ENCODE measurements at places on chromosomes 2 and 18.

- no peak for DNase-seq
Measured at GRCh38 chr2:224359569-224359968, 42.3 kb downstream of the FAM124B start.

DNA sequence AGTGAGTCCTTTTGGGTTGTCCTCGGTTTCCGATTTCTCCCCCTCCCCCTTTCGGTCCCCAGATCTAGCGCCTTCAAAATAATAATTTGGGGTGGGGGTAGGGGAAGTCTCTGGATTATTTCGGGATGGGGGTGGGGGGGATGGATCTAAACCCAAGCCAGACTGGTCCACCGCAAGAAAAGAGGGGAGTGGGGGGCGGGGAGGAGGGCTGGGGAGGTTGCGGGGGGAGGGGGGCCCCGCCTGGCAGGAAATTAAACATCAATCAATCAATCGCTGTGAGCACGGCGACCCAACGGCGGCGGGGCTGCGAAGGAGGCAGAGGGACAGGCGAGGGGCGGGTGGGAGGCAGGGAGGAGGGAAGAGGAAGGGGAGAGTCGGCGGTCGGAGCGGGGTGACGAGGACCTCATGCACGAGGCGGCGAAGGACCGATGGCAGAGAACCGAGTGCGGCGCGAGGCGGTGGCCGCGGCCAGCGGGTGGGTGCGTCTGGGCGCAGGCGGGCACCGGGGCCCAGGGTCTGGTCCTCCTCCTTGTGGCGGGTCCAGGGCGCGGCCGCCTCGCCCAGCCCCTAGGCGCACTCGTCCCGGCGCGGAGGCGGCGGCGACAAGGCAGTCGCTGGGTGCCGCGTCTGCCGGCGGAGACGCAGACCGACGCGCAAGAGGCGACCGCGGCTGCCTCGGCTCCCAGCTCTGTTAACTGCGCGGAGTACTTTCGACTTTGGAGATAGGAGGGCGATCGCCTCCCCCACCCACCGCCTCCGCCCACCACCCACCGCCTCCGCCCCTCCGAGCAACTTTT, 468 bp upstream of the SATB2 start:
- no peak for DNase-seq

DNA sequence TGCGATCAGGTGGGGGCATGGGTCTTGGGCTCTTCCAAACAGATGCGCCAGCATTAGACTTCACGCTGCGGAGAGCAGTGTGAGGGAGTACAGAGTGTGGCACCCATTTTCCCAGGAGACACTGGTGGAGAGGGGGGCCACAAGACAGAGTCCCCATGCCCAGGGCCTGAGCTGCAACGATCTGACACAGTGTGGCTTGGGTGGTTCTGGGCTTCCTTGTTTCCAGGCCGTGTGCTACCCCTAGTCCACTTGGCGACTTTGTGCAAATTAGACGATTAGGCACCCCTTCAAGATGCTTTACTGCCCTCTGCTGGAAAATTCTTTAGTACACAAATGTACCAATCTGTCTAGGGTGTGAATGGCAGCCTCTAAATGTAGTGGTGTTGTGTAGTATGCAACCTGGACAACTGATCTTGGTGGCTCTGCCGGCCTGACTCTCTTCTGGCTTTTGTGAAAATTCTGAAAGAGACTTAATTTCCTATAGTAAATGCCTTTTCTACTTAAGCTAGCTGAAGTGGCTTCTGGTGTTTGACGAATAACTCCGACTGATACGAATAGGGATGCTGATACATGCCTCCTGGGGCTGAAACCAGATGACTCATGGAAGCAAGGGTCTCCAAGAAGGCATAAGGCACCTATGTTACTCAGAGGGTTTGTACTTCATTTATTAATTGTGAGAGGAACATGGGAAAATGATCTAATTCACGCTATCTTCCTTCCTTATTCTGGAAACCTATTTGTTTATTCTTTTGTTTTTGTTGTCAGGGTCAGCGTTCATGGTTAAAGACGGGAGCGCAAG, 92.3 kb upstream of the SMAD2 start:
- no peak for DNase-seq

GRCh38 chr2:118835746-118836410, 11.6 kb downstream of the EN1 start:
- DNase-seq = no peak

GRCh38 chr2:208415897-208416296, 9.3 kb downstream of the PTH2R start:
- no peak for DNase-seq

GRCh38 chr2:38671303-38671702, 5.4 kb downstream of the GALM start:
- no peak for DNase-seq
